ENCODE measurements at places on chromosomes 13 and 19. TPM values are rescaled to one million over a fixed set of nuclear protein-coding genes. Genes with fewer than 3 reads are reported as not detected.

The ACP7 gene
- total RNA-seq: not detected

The PRKACA gene
- total RNA-seq: 135 TPM

The LYPD5 gene
- total RNA-seq: 1.2 TPM

The DYRK1B gene
- total RNA-seq: 15.0 TPM

The WDR62 gene
- total RNA-seq: 2.4 TPM

The CASP14 gene
- total RNA-seq: not detected

The SLITRK5 gene
- not detected for total RNA-seq

The FGF21 gene
- total RNA-seq: not detected

The C19orf18 gene
- total RNA-seq: 2.7 TPM

The MEDAG gene
- total RNA-seq: 45.9 TPM

The FFAR2 gene
- total RNA-seq: not detected

The PCP2 gene
- total RNA-seq: not detected

The ENOX1 gene
- 4.1 TPM for total RNA-seq

The SIAH3 gene
- 0.18 TPM for total RNA-seq

The C3 gene
- total RNA-seq: 619 TPM

The OR10H1 gene
- total RNA-seq: not detected

The CGB1 gene
- total RNA-seq: not detected

The ZNF667 gene
- 2.3 TPM for total RNA-seq

The RNF113B gene
- total RNA-seq: not detected
